Iris pigment epithelial cell (primary cell): ENCODE measurements at places on chromosomes 16 and 17.

- no peak for DNase-seq
These were observed 41.1 kb downstream of the CFAP20 start for GRCh38 chr16:58088091-58088490.

DNA sequence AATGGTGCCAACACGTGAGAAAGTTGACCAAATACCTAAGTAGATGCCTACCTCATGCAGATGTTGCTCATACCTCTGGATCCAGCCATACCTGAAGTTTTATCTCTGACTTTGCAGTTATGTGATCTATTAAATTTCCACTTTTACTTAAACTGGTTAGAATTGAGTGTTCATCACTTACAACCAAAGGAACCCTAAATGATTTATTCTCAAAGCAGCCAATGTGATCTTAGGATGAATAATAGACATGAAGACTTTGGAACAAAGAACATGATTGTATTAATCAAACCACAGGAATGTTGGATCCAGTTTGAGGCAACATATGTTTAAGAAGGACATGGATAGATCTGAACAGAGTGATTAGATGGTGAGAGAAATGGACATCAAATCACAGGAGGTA lies 68.7 kb downstream of the IRX6 start:
- no peak for DNase-seq

GRCh38 chr16:60061396-60061795 lies 1327.3 kb upstream of the GOT2 start:
- DNase-seq = no peak

- no peak for DNase-seq
These were observed 34.0 kb downstream of the RNF213 start for GRCh38 chr17:80294653-80295052.

GRCh38 chr17:43627653-43628052 lies 34.1 kb downstream of the MEOX1 start:
- DNase-seq = no peak

DNA sequence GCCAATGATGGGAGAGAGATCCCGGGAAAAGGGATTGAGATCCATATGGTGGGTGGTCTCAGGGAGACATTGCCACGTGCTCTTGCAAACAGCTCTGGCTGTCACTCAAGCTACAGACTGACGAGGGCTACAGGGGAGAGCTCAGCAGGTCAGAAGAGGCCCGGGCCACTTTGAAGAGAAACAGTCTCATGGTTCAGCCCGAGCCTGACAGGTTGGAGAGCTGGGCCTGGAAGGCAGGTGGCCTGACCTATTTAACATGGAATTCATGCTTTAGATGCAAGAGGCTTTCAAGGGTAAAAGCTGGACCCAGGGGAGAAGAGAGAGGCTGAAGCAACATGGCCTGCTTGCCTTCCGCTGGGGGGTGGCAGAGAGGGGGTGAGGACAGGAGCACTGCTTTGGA lies 81.0 kb upstream of the BRD7 start:
- DNase-seq = no peak

GRCh38 chr17:68210570-68211315 lies 37.1 kb upstream of the AMZ2 start:
- peak; percentile 17 for DNase-seq
